Hematopoietic multipotent progenitor cell treated with erythropoietin and hydrocortisone succinate and interleukin-3 and kit ligand, for 15 days (in vitro differentiated cells): ENCODE measurements at places on chromosomes 16 and 17.
A peak's percentile ranks its signal among the peaks of the same experiment; 100 is the strongest.

DNA sequence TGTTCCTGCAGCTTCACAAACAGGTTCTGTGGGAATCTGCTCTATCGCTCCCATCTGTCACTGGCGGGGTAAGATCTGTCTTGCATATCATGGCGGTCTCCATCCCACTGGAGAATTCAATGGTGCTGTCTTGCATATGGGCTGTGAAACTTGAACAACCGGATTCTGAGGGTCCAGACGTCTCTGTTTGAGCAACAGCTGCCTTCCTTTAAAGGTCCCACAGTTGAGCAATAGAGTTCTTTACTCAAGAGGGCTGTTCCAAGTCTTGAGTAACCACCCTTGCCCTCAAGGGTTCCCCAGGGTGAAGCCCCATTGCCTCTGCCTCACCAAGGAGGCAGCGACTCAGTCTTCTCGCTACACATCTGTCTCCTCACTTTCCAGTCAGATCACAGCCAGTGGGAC is 50.8 kb downstream of the ZFHX3 start:
- no peak for DNase-seq

DNA sequence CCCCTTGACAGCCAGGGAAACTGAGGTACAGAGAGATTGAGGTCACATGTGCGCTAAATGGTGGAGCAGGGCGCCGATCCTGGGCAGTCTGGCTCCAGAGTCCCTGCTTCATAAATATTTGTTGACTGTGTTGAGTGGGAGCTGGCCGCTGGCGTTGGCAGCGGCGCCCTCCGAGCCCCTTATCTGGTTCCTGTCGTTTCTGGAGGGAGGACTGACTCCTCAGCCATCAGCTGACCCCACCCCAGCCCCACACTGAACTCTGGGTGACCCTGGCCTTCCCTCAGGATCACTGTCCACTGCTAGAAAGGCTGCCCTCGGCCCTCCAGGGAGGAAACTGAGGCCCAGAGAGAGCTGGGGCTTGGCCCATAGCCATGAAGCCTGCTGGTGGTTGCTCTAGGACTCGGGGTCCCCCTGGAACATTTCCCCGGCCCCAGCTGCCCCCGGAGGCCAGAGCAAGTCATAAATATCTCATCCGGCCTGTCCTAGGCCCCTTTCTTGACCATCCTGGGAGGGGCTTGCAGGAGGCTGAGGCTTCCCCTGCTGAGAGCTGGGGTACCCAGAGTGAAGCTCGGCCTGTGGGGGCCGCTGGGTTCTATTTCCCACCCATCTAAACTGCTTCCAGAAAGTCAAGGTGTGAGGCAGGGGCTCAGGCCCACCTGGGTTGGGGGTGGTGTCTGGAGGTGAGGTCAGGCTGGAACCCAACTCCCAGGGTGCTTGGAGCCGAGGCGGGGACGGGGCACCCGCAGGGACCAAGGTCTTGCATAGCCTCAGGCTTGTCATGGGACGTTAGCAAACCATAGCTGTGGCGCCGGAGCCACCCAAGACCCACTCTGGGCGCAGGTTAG is 51.7 kb upstream of the GSE1 start:
- DNase-seq = no peak

DNA sequence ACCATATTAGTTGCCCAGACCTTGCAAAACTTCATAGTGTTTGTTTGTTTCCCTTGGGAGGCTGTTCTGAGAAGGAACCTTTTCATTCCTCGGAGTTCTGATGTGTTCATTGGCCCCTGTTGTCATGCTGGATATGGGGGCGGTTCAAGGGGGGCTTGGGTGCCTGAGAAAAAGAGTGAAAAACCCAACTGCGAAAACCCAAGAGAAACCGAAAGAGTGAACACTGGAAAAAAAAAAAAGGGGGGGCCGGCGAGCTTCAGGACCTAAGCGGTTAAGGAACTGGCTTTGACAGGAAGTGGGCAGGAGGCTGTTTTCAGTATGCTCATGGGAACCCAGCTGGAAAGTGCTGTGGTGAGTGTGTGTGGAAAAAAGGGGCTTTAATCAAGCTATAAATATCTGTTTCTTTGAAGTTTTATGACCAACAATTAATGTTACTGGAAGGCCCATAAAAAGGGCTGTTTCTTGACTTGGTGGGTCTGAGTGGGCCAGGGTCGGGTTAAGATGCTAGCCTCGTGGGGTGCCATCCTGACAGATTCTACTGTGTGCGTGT is 510.7 kb downstream of the MAF start:
- DNase-seq = no peak

DNA sequence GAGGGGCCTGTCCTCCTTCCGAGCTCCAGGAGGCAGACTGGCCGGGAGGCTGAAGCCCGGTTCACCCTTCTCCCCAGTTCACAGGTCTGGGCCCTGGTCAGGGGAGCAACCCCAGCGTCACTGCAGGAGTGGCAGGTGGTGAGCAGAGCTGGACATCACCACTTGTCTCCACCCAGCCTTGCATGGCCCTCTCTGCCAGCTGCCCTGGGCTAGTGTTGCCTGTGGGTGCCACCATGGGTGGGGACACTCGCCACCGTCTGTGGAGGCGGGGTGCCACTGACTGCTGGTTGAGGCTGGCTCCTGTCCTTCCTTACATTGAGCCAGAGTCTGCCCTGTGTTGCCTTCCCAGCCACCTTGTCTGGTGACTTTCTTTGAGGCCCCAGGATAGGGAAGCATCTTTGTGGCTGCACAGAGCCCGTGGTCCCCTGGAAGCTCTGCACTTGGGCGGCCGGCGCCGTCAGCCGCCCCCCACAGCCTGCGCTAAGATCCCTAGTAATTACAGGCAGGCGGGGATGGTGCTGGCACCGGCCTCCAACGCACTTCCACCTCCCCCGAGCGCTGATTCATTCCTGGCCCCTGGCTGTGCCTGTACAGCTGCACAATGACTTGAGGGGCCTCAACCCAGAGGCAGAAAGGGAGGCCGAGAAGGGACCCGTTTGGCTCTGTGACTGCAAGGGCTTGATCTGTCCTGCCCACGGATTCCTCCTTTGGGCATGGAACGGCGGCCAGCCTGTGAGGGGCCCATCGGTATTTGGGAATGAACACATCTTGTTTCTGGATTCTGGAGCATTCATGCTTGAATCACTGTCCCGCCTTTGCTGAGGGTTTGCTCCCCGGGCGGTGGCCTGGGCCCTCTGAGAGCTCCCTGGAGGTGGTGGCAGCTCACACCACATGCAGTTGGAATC is 5.2 kb downstream of the BAIAP2 start:
- DNase-seq = no peak

DNA sequence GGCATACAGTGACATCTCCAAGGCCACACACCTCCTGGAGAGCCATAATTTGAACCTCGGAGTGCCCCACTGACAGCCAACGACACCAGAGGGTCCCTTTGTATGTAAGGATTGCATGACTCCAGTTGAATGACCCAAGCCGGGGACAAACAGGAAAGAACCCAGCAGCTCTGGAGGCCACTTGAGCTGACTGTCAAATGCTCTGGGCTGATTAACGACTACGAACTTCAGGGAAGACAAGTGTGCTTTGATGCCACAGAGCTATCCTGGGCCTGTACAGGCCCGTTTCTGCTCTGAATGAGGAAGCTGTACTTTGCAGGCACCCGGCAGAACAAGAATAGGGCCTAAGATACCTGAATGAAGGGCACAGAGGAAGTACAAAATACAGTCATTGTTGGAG is 404.6 kb downstream of the SLC39A11 start:
- no peak for DNase-seq

DNA sequence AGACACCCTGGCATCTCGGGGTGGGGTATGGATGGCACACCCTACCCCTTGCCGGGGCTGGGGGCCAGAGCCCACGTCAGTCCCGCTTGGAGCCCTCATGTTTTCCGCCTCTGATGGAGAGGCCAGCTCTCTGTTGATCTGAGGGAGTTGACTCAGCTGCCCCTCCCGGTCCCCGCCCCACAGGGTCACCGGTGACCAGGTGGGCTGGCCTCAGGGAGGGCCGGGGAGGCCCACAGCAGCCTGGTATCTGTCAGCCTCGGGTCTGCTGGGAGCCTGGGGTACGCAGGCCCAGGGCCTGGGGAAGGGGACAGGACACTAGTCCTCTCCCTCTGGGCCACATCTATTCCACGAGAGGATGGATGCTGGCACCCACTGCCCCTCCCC is 109.5 kb upstream of the CIBAR2 start:
- DNase-seq = no peak

DNA sequence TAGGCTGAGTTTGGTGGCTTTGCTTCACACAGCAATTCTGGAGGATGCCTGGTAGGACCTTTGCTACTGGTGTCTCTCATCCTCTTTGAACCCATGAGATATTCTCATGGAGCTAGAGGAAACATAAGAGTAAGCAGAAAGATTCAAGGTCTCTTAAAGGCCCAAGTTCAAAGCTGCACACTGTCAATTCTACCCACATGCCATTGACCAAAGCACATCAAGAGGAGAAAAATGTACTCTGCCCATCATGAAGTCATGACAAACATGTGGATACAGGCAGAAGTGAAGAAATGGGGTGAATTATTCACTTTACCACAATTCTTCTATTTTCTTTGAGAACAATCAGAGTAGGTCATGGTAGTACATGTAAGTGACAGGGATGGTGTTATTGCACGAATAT is 13.1 kb downstream of the SKA2 start:
- DNase-seq = no peak

- DNase-seq = no peak
Observed at GRCh38 chr16:84827131-84827574, 7.4 kb downstream of the CRISPLD2 start.

DNA sequence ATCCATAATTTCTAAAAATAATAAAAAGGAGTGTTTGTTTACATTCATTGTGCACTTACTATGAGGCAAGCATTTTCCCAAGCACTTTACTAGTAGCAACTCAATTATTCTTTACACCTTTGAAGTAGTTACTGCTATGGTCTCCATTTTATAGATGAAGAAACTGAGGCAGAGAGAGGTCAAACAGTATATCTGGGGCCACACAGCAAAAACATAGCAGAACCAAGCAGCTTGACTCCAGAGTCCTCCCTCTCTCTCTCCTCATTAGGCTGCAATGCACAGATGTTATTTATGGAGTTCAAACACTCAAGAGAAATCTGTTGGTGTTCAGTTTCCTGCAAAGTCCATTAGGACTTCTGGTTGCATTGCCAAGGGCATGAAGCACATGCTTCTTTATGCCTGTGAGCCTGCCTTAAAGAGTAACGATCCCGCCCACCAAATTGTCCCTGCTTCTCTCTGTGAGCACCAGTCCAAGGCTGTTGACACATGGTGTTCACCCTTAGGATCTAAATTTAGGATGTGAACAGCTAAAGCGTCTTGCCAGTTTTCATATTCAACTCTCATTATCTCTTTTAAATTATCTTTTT is 44.0 kb downstream of the GPRC5B start:
- DNase-seq = no peak

- no peak for DNase-seq
Observed at GRCh38 chr17:82095777-82096708, 2.0 kb downstream of the FASN start.

DNA sequence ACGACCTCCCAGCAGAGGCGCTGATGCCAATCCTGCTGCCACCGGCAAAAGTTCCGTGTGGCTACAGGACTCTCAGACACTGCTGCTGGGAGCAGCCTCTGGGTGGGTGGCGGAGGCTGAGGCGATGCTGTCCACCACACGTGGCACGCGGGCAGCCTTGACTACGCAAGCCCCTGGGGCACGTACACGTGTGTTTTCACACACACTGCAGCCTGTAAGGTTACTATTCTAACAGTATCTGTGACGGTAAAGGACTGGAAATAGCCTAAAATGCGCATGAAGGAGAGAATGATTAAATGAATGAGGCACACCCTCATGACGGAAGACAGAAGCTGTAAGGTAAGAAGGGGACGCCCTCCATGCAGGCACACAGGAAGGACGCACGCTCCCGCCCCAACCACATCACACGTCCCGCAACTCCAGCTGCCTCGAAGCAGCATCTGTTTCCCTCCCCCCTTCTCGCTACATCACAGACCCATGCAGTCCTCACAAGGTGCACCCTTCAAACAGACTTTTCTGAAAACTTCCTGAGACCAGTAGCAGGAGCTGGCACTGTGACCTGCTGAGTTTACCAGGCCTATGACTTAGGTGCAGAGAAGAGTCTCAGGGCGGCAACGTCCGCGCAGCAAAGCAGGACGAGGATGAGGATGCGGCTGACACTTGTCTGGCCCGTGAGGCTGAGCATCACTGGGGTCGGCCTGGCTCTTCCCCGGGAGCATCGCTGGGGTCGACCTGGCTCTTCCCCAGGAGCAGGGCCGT is 28.7 kb upstream of the FASN start:
- no peak for DNase-seq

- DNase-seq = no peak
Observed at GRCh38 chr16:89705006-89705405, 3.5 kb upstream of the SPATA2L start.

DNA sequence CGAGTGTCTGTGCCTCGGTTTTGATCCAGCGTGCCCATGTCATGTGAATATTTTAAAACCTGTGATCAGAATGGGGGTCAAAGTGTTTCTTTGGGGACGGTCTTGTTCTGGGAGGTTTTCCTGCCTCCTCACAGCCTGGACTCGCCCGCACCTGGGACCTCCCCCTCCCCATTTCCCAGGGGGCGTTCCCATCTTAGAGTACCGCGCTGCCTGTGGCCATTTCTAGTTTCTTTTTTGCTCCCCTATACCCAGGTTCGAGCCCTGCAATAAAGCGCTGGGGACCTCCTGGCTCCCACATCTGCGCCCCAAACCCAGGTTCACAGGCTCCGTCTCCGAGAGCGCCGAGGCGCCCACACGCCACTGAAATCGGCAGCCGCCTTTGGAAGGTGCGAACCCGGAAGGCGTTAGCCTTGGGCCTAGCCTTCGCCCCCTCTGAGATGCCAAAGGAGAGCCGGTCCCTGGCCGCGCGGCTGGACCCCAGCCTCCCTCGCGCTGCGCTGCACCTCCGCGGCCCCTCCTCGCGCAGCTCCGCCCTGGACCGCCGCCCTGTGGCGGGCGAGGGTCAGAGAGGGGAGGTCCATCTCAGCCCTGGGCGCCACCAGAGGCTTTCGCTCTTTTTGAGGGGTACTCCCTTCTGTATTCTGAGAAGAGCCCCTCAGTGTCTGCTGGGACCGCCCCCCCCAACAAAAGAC is 1.7 kb downstream of the KCNJ12 start:
- no peak for DNase-seq

DNA sequence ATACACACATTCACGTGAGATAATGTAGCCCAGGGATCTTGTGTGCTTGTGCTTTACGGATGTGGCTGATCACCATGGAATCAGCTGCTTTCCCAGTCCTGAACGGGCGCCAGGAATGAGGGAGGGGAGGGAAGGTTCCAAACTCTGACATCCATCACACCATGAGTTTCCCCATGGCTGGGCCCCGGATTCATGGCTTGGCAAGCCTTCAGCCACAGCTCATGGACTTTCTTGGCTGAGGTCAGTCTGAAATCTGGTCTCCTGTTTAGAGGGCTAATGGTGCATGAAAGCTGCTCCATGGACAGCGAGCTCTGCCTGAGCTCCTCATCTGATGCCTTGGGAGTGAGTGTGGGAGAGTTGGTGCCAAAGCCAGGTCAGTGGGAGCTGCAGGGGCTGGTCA is 767.6 kb upstream of the EEF2KMT start:
- DNase-seq = no peak

- peak; percentile 50 for DNase-seq
Observed at GRCh38 chr16:53131363-53132071, 76.7 kb downstream of the CHD9 start.

- DNase-seq = no peak
Observed at GRCh38 chr16:75497558-75497957, 2.3 kb upstream of the CHST6 start.

GRCh38 chr16:73725156-73725555 is 571.5 kb upstream of the PSMD7 start:
- no peak for DNase-seq
